CD4-positive, alpha-beta T cell treated with Interleukin-15 for 4 hours (primary cell): ENCODE measurements at places on chromosomes 1 and 21.

GRCh38 chr21:41188486-41189149, 20.7 kb downstream of the BACE2 start:
- DNase-seq, result no peak

DNA sequence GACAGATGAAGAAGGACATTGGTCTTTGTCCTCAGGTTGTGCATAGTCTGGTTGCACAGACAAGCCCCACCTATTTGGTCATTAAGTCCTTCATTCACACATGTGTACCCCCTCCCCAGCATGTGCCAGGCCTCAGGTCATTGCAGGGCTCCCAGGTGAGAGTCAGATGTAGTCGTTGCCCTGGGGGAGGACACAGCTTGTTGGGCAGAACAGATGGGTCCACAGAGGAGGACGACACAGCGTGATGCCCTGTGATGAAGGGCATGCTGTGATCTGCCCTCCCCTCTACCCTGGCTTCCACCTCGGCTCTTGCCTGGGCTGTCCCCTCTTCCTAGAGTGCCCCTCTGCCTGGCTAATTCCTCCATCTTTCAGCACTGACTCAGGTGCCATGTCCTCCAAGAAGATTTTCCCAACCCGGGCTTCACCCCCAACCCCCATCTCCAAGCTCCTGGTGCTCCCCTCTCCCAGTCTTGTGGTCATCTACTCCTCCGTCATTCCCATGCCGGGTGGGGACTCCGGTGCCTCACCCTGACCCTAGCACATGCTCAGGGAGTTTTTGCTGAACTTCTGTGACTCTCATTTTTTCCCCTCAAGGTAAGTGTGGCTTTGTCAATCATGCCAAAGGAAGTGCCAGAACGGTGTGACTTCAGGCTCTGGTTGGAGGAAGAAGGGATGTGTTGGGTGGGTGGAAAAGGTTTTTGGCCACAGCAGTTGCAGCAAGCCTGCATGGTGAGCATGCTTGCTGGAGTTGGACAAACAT, 220.5 kb downstream of the FOXD2 start:
- no peak for DNase-seq

DNA sequence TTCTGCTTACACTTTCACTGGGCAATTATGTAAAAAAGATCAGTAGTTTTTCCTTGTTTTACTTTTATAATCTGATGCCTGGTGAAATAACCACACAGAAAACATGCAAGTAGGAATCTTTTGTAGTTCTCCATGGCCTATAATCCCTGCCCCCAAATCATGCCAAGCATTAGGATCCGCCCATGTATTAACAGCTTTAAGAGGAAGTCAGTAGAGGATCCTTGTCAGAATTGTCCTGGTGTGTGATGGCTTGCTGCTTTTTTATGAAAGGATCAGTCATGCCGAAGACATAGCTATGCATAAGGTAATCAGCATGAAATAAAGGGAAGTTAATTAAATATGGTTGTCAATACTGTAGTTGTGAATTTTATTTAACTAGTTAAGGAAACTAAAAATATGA, 20.0 kb downstream of the ADGRL2 start:
- no peak for DNase-seq

DNA sequence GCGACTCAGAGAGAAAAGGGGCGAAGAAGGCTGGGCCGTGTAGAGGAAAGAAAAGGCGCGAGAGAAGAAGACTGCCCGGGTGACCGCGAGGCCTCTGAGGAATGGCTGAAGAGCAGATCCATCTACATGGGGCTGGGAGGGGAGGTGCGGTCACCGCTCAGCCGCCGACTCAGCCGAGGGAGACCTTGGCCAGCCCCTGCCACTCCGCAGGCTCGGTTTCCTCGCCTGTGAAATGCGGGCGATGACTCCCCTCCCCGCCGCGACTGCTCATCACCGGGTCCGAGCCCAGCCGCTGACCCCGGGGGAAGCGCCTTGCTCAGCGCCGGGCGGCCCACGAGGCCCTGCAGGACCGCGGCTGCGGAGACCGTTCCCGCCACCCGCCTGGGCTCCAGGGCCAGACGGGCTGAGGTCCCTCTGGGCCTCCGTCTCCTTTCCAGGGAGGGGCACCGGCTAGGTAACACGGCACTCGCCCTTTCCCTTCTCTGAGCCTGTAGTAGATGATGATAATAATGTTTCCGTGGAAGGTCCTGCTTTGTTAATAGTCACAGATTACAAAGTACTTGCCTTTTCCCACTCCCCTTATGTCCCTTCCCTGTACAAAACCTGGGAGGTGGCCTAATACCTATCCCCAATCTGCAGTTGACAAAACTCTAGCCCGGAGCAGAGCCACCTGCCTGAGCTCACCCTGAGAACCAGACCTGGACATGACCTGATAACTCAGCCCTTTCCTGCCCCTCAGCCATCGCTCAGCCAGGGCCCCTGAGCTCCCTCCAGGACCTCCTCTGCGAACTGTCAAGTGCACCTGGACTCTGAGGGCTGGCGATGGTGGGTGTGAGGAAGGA, 1.6 kb upstream of the BSND start:
- no peak for DNase-seq

- peak; percentile 58 for DNase-seq
Measured at GRCh38 chr1:156860113-156860627, 495 bp upstream of the NTRK1 start.

GRCh38 chr1:204516180-204516879, at the start of gene MDM4:
TSS of gene MDM4 (plus strand) at chr1:204516406. CDS start at chr1:204525519, 9,113 bp downstream.
- peak; percentile 95 for DNase-seq

- no peak for DNase-seq
Measured at GRCh38 chr1:81327743-81328142, 473.0 kb upstream of the ADGRL2 start.

DNA sequence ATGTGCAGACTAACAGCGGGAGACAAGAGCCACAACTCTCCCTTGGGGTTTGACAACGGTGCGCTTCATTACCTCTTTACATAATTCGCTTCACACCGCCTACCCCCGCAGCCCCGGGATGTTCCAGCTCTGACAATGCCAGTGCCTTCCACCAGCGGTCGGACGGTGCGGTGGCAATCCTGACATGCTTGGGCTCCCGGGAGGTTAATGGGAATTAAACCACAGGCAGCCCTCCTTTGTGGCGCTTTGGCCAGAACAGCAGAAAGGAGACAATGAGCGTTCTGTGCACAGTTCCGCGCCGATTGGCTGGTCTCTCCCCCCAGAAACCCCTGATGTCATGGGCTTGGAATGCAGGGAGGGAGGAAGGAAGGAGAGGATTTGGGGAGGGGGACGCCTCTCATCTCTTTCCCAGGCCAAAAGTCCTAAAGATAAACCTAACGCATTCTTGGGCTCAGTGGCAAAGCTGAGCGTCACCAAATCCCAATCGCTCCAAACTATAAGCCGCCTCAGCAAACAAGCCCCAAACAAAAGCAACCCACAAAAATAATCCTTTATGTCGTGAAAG, 1.3 kb downstream of the CNN3 start:
- no peak for DNase-seq

- DNase-seq, result no peak
Measured at GRCh38 chr1:204263254-204263910, 49.6 kb upstream of the GOLT1A start.

GRCh38 chr1:19664453-19665185, at the start of gene HTR6:
TSS of gene HTR6 (plus strand) at chr1:19664875. CDS start at chr1:19665754, 879 bp downstream.
- DNase-seq, result no peak

GRCh38 chr1:186839041-186839400, 10.3 kb downstream of the PLA2G4A start:
- DNase-seq, result no peak

- DNase-seq, result no peak
Measured at GRCh38 chr1:52814465-52814864, 28.1 kb upstream of the ZYG11A start.

DNA sequence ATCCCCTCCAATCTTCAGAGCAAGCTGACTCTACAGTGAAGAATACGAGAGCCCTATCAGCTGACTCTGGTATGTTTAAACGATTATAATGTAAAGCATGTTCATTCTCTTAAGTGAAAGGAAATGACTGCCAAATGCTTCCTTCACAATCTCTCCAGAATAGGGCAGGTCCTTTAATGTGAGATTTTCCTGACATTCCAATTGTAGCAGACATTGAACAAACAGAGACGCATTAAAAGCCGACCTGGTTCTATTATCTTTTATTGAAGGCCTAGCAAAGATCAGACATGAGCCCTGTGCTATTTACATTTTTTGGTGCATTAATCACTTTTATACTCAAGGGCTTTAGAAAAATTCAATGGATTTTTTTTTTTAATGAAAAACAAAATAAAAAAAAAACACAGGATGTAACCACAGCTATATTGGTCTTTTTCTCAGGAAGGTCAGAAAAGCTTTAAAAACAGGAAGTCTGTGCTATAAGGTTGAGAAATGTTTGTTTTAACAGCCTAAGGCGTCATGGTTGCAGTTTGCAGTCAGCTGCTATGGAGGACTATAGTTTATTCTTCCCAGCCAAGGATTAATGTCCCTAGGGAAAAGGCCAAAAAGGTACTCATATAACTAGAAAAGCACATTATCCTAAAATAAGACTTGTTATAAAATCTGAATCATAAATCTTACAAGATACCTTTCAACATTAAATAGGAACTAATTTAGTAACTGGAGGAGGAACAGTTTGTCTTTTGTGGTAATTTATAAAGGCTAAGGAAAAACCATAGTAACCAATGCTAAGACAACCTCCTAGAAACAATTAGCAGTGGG, 104.8 kb downstream of the RERE start:
- no peak for DNase-seq

DNA sequence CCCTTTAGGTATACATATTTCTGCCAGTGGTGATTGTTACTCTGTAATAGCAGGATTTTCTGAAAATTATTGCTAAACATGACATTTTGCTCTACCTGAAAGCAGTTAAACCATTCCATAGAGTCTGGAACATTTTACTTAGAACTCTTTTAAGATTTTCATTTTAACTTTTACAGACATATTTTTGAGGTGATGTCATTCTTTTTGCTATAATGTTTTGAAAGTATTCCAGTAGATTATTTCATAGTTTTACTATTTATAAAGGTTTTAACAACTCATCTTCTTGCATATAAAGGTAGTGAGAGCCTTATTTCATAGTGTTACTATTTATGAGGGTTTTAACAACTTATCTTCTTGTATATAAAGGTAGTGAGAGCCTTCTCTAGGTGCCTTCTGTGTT, 42.9 kb downstream of the PTBP2 start:
- DNase-seq, result no peak

GRCh38 chr21:33022828-33023573, 2.7 kb upstream of the OLIG2 start:
- DNase-seq, result no peak

- DNase-seq, result peak; percentile 27
Measured at GRCh38 chr21:31554511-31555022, 104.9 kb upstream of the SOD1 start.
